ENCODE measurements at places on chromosomes 16 and 17. TPM values are rescaled to one million over a fixed set of nuclear protein-coding genes. Genes with fewer than 3 reads are reported as not detected.

Gene GOSR2
- total RNA-seq, result 41.8 TPM

Gene DPEP3
- not detected for total RNA-seq

Gene PSMC5
- total RNA-seq, result 55.0 TPM

Gene TLCD2
- total RNA-seq, result 1.6 TPM

Gene SAT2
- total RNA-seq, result 59.9 TPM

Gene CCL8
- not detected for total RNA-seq

Gene TOM1L1
- total RNA-seq, result 50.8 TPM

DNA sequence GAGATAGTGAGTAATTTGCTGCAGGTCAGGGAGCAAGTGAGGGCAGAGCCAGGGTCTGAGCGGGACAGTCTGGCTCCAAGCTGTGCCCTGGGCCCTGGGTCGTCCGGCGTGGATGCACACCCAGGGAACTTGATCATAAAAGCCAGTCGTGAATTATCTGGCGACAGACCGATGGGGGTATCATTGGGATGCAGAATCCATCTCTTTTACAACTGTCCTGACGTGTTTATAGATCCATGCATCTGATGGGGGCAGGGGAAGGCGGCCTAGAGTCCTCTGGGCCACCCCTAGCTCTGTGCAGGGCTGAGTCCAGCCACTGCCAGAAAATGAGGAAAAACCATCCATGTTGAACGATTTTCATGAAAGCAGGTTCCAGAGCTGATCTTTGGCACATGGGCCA is 332.8 kb downstream of the C16orf95 start:
- no peaks in the 10 kb centered on the region for H3K4me1 ChIP-seq
- no peaks in the 10 kb centered on the region for H3K36me3 ChIP-seq
- DNase-seq, result no peak
- H3K4me3 ChIP-seq, result no peak overlapping the region
- H3K27me3 ChIP-seq, result no peaks in the 10 kb centered on the region
- no peak overlapping the region for H3K27ac ChIP-seq

GRCh38 chr17:59377410-59377809 is 46.0 kb downstream of the YPEL2 start:
- no peak overlapping the region for H3K4me3 ChIP-seq
- peaks cover 64% of the 10 kb centered on the region for H3K4me1 ChIP-seq
- peak overlapping the region; percentile 1 for H3K27ac ChIP-seq
- DNase-seq, result no peak

DNA sequence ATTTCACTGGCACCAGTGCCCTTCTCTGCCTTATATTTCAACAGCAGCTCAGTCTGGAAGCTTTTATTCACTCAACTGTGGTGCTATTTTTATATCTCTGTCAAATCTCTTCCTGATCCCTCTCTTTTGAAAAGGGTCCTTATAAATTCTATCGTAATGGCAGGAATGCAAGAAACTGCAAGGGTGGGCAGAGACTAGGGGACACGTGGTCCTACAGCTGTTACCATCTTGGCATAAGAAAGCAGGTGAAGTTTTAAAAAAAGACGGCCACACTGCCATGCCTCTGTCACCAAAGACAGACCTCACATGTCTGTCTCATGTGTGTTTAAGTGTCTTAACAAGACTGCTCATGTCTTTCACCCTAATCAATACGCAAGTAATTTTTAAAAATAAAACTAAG is 368.4 kb upstream of the CDH11 start:
- no peaks in the 10 kb centered on the region for H3K27me3 ChIP-seq
- H3K27ac ChIP-seq, result no peak overlapping the region
- no peak for DNase-seq
- H3K4me3 ChIP-seq, result no peak overlapping the region
- H3K36me3 ChIP-seq, result no peaks in the 10 kb centered on the region
- H3K4me1 ChIP-seq, result no peaks in the 10 kb centered on the region

GRCh38 chr17:75822119-75822799 is 21.9 kb downstream of the UNC13D start:
- peaks cover 26% of the 10 kb centered on the region for H3K4me1 ChIP-seq
- H3K36me3 ChIP-seq, result peaks cover 14% of the 10 kb centered on the region
- no peak overlapping the region for H3K4me3 ChIP-seq
- H3K27ac ChIP-seq, result peak overlapping the region; percentile 63
- H3K27me3 ChIP-seq, result no peaks in the 10 kb centered on the region

GRCh38 chr16:84055366-84055765 is 12.8 kb upstream of the SLC38A8 start:
- H3K4me1 ChIP-seq, result peaks cover 18% of the 10 kb centered on the region
- H3K27me3 ChIP-seq, result no peaks in the 10 kb centered on the region
- DNase-seq, result peak; percentile 34
- no peak overlapping the region for H3K4me3 ChIP-seq

DNA sequence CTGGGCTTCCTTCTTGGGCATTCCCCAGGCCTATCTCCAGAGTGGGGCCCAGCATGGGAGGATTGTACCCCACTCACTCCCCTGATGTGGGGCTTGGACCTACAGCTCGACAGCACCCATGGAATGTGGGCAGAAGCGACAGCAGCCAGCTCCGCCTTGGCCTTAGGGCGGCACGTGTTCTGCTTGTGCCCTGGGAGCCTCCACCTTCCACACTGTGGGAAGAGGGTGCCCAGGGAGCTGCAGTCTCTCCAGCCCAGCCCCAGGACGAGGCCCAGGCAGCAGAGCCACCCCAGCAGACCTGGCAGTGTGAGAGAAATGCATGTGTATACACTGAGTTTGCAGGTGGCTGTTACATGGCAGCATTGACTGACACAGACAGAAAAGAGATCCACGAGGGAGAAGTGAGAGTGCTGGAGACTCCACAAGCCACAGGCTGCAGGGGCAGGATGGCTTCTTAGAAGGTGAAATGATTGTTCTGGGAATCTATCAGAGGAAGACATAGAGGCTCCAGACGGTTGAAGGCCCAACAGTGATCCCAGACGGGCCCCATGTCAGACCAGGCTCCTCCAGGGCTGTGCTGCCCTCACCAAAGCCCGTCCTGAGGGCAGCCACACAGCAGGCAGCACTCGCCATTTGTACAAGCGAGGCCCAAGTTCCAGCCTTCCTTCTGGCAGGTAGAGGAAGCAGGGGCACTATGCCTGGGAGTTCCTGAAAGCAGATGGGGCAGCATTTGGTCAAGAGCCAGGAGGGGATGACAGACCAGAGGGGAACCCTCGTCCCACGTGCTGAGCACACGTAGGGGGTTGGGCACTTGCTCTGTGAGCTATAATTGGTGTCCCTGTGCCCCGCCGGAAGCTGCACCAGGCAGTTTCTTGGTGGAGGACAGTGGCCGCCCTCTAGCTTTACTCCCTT is 2.8 kb upstream of the DNASE1 start:
- no peaks in the 10 kb centered on the region for H3K36me3 ChIP-seq
- no peak overlapping the region for H3K4me3 ChIP-seq
- DNase-seq, result no peak
- H3K27ac ChIP-seq, result no peak overlapping the region

DNA sequence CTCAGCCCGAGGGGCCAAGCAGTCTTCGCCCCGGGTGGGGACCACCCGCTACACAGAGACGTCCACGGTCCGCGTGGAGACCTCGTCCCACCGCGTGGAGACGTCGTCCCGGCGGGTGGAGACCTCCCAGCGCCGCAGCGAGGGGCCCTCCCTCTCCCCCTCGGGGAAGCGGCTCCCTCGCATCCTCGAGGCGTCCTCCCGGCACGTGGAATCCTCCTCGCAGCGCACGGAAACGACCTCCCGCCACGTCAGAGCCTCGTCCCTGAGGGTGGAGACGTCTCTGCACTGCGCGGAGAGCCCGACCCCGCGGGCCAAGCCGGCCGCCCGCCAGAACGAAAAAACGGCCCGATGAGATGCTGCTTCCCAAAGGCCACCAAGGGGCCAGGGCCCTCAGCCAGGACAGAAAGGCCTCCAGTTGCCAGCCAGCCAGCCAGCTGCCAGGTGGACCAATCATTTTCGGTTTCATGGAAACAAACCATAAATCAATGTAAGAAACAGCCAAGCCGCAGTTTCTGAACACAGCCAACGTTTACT is 424 bp downstream of the C17orf100 start:
- H3K4me3 ChIP-seq, result peak overlapping the region; percentile 32
- peaks cover 58% of the 10 kb centered on the region for H3K4me1 ChIP-seq
- H3K27ac ChIP-seq, result peak overlapping the region; percentile 92
- no peaks in the 10 kb centered on the region for H3K36me3 ChIP-seq
- DNase-seq, result peak; percentile 81

DNA sequence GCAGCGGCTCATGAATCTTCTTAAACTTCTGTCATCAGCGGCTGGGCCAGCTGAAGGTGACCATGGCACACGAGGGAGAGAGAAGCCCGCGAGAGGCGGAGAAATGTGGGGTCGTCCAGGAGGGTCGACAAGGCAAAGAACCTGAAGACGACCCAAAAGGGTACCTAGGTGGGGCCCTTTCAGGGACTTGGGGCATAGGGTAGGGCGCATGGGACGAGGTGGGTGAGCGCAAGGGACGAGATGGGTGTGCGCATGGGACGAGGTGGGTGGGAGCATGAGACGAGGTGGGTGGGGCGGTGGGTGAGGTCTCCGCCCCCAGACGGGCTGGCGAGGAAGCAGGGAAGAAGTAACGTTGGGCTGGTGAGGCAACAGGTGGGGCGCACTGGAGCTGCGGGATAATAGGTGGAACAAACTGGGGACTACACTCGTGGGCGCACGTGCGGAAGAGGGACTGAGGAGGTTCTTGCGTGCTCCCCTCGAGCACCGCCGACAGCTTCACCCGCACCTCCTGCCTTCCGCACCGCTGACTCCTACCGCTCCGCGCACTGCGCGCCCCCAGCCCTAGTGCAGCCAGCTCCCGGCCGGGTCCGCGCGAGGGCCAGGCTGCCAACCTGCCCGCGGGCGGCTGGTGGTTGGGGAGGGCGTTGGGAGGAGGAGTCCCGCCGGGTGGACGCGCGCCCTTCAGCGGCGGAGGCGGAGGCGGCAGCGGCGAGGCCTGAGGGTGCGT is 23.2 kb upstream of the CRYM start:
- peak overlapping the region; percentile 36 for H3K4me3 ChIP-seq
- peak; percentile 80 for DNase-seq
- H3K27me3 ChIP-seq, result no peaks in the 10 kb centered on the region

GRCh38 chr17:49093131-49093530 is 39.4 kb upstream of the B4GALNT2 start:
- H3K27ac ChIP-seq, result no peak overlapping the region
- no peak overlapping the region for H3K4me3 ChIP-seq
- peak; percentile 5 for DNase-seq
- H3K4me1 ChIP-seq, result no peaks in the 10 kb centered on the region
- no peaks in the 10 kb centered on the region for H3K36me3 ChIP-seq

- no peaks in the 10 kb centered on the region for H3K36me3 ChIP-seq
- H3K4me1 ChIP-seq, result peaks cover 4% of the 10 kb centered on the region
- no peak overlapping the region for H3K27ac ChIP-seq
- no peak overlapping the region for H3K4me3 ChIP-seq
Observed at GRCh38 chr17:38463451-38463858, 35.2 kb downstream of the ARHGAP23 start.

DNA sequence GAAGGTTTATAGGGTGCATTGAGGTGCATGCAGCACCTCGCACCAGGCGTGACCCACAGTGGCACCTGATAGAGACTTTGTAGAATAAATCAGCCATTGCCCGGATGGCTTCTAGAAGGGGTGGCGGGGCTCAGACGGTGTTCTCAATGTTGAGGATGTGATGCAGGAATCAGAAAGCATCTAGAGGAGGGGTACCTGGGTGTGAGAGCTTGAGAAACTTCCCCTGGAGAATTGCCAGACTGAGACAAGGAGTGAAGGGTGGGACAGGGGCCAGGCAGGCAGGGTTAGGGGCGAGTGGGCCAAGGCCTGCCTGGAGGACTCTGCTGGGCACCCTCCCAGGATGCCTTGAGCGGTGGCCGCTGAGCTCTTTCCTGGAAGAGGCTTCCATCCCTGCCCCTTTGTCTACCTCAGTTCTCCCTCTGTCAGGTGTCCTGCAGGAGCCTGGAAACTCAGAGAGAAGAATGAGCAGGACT is 9.3 kb upstream of the ADGRG1 start:
- H3K27me3 ChIP-seq, result no peaks in the 10 kb centered on the region
- H3K4me1 ChIP-seq, result peaks cover 64% of the 10 kb centered on the region
- DNase-seq, result no peak
- H3K27ac ChIP-seq, result peak overlapping the region; percentile 93
- H3K4me3 ChIP-seq, result no peak overlapping the region
- H3K36me3 ChIP-seq, result no peaks in the 10 kb centered on the region

DNA sequence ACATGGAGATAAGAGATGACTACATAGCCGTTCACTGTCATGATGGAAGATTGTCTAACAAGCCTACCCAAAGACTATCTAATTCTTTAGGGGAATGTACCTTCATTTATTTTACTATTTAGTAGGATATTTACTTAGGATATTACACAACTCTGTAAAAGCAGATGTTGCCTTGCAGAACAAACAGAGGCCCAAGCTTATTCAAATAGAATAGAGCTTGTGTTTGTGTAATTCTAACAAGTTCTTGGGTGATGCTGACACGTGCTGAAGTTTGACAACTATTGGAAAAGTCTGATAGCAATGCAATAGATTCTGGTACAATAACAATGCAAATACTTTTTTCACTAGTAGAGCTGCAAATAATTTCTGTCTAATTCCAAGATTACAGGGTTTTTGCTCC is 447.6 kb downstream of the TOX3 start:
- H3K27me3 ChIP-seq, result no peaks in the 10 kb centered on the region
- H3K27ac ChIP-seq, result no peak overlapping the region
- H3K36me3 ChIP-seq, result no peaks in the 10 kb centered on the region
- peaks cover 7% of the 10 kb centered on the region for H3K4me1 ChIP-seq

GRCh38 chr17:3977387-3977786 is 13.2 kb upstream of the ATP2A3 start:
- no peaks in the 10 kb centered on the region for H3K27me3 ChIP-seq
- no peak for DNase-seq
- no peaks in the 10 kb centered on the region for H3K36me3 ChIP-seq
- H3K27ac ChIP-seq, result peak overlapping the region; percentile 83
- no peak overlapping the region for H3K4me3 ChIP-seq
- H3K4me1 ChIP-seq, result peaks cover 33% of the 10 kb centered on the region

DNA sequence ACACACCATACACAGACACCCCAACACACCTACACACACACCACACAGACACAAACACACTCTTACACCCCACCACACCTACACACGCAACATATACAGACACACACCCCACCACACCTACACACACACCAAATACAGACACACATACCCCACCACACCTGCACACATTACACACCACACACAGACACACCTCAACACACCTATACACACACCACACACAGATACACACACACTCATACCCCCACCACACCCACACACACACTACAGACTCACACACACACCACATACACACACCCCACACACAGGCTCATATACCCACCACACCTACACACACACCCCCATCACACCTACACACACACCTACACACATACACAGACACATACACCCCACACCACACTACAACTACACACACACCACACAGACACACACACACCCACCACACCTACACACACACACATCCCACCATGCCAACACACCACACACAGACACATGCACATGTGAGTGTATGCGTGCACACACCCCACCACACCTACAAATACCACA is 31.4 kb downstream of the GPT2 start:
- no peaks in the 10 kb centered on the region for H3K27me3 ChIP-seq
- peaks cover 17% of the 10 kb centered on the region for H3K36me3 ChIP-seq
- peak overlapping the region; percentile 13 for H3K27ac ChIP-seq
- peaks cover 38% of the 10 kb centered on the region for H3K4me1 ChIP-seq

- no peak overlapping the region for H3K27ac ChIP-seq
- H3K27me3 ChIP-seq, result no peaks in the 10 kb centered on the region
- DNase-seq, result no peak
Observed at GRCh38 chr17:34813290-34813689, 148.0 kb downstream of the CCT6B start.

All from body of pancreas (tissue), 4 donors.